ENCODE measurements at places on chromosomes 11 and 22.
A peak's percentile ranks its signal among the peaks of the same experiment; 100 is the strongest.

DNA sequence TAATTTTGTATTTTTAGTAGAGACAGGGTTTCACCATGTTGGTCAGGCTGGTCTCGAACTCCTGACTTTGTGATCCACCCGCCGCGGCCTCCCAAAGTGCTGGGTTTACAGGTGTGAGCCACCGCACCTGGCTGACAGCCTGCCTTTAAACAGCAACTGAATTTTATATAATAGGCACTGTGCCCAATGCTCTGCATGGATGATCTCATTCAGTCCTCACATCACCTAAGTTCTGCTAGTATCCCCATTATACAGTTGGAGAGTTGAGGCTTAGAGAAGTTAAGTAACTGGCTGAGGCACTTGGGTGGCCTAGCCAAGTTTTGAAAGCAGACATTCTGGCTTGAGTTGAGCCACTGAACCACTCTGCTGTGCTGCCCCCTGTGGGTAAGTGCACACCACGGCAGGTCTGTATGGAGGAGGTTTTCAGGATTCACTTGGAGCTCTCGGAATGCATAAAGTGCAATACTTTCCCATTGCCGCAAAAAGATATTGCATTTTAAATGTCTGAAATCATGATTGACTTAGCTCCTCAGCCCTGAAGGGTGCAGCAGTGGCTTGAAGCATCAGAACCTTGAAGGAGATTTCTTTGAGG is 112.4 kb downstream of the LDLRAD3 start:
- DNase-seq: no peak

DNA sequence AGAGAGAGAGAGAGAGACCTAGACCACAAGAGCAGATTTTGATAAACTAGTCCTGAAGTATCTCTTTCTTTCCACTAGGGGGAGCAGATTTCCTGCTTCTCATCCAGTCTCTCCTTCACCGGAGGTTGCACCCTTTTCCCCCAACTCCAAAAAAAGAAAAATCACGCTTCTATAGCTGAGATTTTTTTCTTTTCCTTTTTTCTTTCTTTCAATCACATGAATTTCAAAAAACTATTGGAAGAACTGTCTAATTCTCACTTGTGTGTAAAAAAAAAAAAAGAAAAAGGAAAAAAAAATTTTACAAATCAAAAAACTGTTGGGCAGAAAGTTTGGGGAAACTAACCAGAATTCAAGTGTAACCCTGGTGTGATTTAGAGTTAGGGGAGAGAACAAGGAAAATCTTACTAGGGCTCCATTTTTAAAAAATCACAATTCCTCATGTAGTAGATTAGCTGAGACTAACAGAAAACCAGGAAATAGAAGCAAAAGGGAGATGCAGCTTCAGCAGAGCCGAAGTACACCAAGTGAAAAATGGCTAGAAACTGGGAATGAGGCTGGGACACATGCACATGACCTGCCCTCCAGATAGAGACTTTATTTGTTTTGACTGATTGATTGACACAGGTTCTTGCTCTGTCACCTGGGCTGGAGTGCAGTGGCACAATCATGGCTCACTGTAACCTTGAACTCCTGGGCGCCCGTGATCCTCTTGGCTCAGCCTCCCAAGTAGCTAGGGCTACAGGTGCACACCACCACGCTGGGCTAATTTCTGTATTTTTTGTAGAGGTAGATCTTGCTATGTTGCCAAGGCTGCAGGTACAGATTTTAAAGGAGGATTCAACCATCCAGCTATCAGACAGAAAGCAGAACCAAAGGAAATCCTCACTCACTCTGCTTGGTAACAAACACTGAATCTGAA is 27.1 kb downstream of the SDHD start:
- peak; percentile 50 for DNase-seq

GRCh38 chr11:112042161-112042960 is 17.2 kb downstream of the DLAT start:
- DNase-seq: peak; percentile 21

DNA sequence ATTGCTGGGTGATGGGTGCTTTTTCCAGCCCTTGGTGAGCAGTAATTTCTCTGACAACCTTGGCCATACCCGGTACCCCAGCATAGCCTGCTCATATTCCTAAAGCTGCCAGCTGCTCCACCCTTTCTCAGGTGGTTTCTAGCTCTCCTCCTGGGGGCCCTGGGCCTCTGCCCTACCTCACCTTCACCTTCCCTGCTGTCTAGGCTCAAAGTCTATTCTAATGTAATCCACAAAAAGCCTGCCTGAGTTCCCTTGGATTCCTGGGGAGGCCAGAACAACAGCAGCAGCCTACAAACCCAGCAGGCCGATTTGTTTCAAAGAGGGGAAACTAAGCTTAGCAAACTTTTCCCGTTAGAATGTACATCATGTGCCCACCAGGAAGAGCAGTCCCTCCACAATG is 117.6 kb downstream of the DSCAML1 start:
- DNase-seq: no peak

- no peak for DNase-seq
Observed at GRCh38 chr22:25160120-25160996, 39.3 kb upstream of the CRYBB3 start.

GRCh38 chr11:5807580-5807979 is 1.1 kb upstream of the OR52N2 start:
- no peak for DNase-seq

GRCh38 chr11:62353841-62354240 is 16.6 kb downstream of the ASRGL1 start:
- DNase-seq: no peak

- DNase-seq: no peak
Observed at GRCh38 chr11:16195651-16196050, 160.7 kb downstream of the SOX6 start.

DNA sequence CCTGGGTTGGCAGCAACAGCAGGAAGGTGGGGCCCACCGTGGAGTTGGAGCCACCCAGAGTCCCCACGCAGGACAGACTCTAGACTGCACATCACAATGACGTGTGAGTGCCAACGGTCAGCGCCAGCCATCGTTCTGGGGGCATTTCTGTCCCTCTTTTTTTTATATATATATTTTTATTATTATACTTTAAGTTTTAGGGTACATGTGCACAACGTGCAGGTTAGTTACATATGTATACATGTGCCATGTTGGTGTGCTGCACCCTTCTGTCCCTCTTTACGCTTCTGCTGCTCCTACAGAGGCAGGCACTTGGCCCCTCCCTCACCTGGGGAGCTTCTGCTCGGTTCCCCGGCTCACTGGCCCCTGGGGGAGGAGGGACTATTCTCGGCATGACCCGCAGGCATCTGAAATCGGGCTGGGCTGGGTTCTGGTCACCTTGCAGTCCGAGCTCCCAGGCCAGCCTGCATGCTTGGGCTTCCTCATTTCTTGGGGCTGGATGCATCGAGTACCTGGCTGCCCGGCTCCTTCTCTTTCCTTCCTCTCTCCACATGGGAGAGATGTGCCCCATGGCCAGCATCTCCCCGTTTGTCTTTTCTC is 787.4 kb downstream of the TBC1D22A start:
- no peak for DNase-seq

GRCh38 chr22:19845054-19845722 is 9.5 kb downstream of the GNB1L start:
- no peak for DNase-seq

DNA sequence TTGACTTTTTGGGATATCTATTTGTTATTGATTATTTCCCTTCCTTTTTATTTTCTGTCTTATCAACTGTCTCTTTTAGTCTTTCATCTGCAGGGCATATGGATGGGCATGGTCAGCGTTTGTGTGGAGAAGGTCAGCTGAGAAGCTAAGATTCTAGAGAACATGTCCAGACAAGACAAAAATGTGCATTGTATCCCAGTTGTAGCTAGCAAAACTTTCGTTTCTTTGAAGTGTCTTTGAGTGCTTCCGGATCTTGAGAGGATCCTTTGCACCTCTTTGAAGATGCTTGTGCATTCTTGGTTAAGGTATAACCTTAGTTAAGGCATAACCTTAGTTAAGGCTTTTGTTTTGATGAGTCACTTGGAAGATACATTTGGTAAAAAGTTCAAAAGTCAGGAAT is 329.9 kb upstream of the LRRC4C start:
- no peak for DNase-seq

DNA sequence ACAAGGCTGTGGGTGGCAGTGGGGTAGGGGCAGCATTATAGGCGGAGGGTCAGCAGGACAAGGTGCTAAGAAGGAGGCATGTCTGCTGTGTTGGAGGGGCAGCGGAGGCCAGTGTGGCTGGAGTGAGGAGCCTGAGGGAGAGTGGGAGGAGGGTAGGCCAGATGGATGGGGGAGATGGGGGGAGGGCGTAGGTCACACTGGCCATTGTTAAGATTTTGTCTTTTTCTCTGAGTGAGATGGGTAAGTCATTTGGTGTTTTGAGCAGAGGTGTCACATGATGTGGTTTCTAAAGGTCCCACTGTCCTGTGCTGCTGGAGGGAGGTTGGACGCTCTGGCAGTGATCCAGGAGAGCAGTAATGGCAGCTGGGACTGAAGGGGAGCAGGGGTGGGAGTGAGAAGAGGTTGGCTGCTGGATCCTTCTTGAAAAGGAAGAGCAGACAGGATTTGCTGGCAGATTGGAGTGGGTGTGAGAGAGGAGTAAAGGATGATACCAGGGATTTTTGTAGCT is 9.8 kb downstream of the PPP6R3 start:
- DNase-seq: no peak

DNA sequence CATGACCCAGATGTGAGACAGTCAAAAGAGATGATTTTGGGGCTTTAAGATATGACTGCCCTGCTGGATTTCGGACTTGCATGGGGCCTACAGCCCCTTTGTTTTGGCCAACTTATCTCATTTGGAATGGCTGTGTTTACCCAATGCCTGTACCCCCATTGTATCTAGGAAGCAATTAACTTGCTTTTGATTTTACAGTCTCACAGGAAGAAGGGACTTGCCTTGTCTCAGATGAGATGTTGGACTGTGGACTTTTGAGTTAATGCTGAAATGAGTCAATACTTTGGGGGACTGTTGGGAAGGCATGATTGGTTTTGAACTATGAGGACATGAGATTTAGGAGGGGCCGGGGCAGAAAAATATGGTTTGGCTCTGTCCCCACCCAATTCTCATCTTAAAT is 88.4 kb downstream of the RSF1 start:
- no peak for DNase-seq

DNA sequence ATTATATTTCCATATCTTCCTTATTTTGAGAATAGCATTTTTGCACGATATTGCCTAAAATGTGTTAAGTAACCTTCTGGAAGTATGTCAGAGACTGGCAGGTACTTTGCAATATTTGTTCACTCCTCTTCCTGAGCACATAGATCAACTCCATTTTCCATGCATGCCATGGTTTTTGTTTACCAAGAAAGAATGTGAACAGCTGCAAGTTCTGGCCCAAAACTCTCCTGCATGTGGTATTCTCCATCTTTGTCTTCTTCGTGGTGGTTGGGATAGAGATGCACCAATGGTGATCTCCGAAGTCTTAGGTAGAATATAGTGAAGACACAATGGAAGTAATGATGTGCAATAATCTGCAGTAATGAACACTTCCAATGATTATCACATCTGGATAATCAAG is 2241.0 kb upstream of the RAG2 start:
- no peak for DNase-seq

DNA sequence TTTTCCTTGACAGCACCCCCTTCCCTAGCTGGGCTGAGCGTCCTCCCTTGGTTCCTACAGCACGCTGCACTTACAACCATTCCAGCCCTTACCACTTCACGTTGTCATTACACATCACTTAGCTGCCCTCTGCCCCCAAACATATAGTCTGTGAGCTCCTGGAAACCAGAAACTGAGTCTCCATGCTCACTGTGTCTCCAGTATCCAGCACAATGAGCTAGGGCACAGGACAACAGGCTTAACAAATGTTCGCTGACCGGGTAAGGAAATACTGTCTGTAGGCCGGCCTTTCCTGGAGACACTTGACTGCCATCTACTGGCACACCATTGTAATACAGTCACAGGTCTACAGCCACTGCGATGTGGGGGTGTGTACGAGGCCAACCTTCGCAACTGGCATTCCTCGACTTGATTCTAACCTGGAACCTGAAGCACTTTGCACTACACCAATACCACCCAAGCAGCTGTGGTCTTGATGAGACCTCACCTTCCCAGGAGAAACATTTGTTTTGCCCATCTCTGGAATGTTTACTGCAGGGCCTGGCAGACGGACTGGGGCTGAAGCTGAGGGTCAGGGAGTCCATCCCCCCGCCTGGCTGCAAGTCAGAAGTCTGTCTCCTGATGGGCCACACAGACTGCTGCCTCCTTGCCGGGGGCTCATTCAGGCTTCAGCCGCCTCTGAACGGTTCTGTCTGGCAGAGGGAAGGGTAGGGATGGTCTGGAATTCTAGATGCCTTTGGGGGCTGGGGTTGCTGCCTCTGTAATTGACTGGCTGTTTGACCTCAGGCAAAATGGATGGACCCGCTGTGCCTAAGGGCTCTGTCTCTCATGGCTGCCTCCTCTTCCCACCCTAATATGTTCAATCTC is 72.0 kb downstream of the SYN3 start:
- DNase-seq: peak; percentile 10

GRCh38 chr11:11227296-11228085 is 125.6 kb downstream of the CSNK2A3 start:
- DNase-seq: no peak

GRCh38 chr22:22171357-22172218 is 73.0 kb upstream of the VPREB1 start:
- DNase-seq: no peak

DNA sequence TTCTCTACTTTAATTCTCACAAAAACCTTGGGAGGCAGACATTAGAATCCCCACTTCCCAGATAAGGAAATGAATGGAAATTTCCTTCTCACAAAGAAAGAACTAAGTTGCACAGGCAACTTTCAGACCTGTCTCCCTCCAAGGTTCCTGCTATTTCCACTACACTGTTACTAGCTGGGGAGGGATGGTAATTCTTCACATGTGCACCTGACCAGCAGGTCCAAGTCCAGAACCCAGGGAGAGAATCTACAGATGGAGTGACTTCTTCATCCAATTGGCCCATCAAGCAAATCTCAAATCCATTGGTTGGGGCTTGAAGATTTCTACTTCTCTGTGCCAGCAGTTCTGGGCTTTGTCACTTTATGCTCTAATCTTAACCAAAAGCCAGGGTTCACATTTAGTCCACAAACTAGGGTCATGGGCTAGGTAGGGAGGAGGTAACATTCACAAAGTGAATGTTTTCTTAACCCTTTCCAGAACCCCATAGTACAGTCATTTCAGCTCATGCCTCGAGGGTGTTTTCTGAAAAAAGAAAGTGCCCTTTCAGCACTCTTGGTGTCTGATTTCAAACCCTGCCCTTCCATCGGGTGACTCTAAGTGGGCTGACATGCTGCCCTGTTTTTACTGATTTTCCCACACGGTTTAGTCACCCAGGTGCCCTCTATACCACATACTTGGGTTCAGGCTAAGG is 2.7 kb downstream of the POU2AF1 start:
- DNase-seq: no peak

Measured in KG1 (cell line).